ENCODE measurements at places on chromosomes 12 and 14.

- no peak for DNase-seq
Measured at GRCh38 chr12:5512601-5512970, 80.7 kb downstream of the NTF3 start.

- no peak for DNase-seq
Measured at GRCh38 chr14:63164108-63164683, 40.0 kb upstream of the RHOJ start.

GRCh38 chr14:61726778-61727658 is 31.7 kb downstream of the HIF1A start:
- DNase-seq, result no peak

- DNase-seq, result no peak
Measured at GRCh38 chr12:108346727-108347710, 7.9 kb upstream of the CMKLR1 start.

- DNase-seq, result no peak
Measured at GRCh38 chr14:67933266-67933665, 113.7 kb downstream of the RAD51B start.

- DNase-seq, result no peak
Measured at GRCh38 chr14:28701733-28702132, 64.9 kb upstream of the FOXG1 start.

GRCh38 chr14:37326434-37326833 is 128.7 kb downstream of the MIPOL1 start:
- no peak for DNase-seq

DNA sequence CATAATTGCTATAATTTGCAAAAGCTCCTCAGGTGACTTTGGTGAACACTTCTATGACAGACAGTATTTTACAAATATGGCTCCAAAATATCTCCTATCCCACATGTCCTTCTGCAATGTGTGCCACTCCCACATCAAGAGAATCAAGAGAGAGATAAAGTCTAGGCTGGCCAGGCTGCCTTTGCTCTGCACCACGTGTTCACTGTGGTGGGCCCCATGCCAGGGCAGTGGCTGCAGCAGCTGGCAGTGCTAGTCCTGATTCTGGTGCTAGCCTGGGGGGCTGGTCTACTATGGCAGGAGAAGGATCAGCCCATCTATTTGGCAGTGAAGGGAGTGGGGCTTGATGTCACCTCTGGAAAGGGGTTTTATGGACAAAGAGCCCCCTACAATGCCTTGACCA is 86.3 kb downstream of the DRAM1 start:
- no peak for DNase-seq

DNA sequence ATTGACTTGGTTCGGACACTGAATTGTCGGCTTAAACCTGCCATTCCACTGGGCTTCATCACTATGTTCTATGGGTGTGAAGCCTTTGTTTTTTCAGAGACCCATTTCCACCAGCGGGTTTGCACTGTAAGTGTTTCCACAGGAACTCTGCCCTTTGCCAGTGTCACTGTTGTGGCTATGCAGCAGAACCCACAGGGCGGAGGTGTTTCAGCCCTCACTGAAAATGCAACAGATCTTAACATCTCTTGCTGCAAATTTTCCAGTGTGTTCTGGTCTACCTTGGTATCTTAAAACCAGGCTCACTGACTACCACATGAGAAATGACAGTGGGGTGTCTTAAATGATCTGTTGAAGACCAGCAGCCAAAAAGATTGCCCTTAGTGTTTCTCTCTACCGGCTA is 21.1 kb downstream of the PRKCH start:
- DNase-seq, result peak; percentile 86

DNA sequence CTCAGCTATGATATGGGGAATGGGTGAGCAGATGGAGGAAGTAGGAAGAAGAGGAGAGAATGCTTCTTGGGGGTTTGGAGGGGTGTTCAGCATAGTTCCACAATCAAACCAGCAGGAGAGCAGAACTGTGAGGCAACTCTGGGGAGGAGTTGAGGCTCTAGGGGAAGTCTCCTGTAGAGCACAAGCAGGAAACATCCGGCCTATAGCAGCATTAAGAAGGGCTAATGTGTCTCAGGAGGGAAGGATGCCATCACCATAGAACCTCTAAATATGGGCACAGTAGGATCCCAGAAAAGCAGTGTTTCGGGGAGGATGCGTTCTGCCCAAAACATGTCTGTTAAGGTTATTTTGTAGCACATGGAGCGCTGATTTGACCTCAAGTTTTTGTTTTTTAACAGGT is 8.4 kb upstream of the SALL2 start:
- no peak for DNase-seq

DNA sequence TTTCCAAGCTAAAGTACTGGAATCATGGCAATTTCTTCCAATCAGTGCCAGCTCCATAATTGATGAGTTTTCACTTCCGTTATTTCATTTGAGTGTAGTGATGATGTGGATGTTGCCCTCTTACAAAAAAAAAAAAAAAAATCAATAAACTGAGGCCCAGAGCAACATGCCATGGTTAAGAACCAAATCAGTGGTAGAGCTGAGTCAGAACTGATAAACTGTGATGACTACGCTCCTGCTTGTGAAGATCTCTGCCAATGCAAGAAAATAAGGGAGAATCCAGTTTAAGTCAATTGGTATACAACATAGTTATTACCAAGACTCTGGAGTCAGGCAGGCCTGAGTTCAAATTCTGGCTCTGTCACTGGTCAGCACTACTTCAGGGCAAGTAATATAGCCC is 102.7 kb downstream of the GPR135 start:
- DNase-seq, result no peak

- DNase-seq, result no peak
Measured at GRCh38 chr14:58607131-58607951, 30.4 kb upstream of the DACT1 start.

GRCh38 chr14:105470350-105471296 is 4.0 kb upstream of the CRIP2 start:
- no peak for DNase-seq

DNA sequence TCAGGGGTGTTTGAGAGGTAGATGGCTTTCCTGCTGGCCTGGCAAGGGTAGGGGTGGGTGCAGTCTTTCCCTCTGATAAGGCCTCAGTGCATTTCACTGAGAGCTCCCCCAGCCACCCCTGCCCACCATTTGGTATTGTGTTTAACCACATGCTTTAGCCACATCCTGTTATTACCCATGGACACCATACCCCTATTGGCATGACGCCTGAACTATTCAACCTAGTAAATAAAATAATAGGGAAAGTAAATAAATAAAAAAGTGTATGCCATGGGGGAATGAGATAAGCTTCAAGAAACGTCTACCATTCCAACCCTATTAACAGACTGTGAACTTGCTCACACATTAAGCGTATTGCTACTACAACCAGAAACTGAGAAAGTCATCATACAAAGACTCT is 7.6 kb upstream of the LGR5 start:
- DNase-seq, result no peak

DNA sequence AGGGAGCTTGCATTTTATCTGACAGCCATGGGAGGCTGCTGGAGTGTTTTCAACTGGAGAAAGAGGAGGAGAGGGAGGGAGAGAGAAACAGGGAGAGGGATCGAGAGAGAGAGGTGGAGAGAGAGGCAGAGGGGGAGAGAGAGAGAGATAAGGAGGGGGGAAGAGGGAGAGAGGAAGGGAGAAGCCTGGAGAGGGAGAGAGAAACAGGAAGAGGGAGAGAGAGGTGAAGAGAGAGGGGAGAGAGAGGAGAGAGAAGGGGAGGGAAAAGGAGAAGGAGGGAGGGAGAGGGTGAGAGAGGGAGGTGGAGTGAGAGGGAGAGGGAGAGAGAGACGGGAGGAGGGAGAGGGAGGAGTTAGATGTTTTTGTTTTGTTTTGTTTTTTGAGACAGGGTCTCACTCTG is 45.6 kb downstream of the DNAH10 start:
- no peak for DNase-seq

GRCh38 chr12:123771261-123771660 is 9.2 kb downstream of the DNAH10 start:
- no peak for DNase-seq

- DNase-seq, result no peak
Measured at GRCh38 chr14:34348592-34348991, 113.4 kb downstream of the SPTSSA start.

DNA sequence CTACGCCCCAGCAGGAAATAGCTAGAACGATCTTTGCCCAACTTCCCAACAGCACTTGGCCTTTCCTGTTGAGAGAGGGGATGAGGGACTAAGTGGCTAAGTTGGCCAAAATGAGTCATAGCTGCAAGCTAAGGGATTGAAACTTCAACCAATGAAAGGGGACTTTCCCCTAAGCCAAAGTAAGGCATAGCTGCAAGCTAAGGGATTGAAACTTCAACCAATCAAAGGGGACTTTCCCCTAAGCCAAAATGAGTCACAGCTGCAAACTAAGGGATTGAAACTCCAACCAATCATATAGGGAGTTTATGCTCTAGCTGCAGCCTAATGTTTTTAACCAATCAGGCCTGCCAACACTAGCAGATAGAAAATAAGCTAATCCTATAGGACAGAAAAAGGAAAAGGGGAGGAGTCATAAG is 100.5 kb upstream of the SSTR1 start:
- no peak for DNase-seq

GRCh38 chr12:45730348-45731189 is 1.1 kb downstream of the ARID2 start:
- DNase-seq, result peak; percentile 70

- no peak for DNase-seq
Measured at GRCh38 chr14:92426237-92426636, 87.3 kb upstream of the RIN3 start.

GRCh38 chr12:47082796-47083621 is 3.2 kb upstream of the AMIGO2 start:
- DNase-seq, result no peak

DNA sequence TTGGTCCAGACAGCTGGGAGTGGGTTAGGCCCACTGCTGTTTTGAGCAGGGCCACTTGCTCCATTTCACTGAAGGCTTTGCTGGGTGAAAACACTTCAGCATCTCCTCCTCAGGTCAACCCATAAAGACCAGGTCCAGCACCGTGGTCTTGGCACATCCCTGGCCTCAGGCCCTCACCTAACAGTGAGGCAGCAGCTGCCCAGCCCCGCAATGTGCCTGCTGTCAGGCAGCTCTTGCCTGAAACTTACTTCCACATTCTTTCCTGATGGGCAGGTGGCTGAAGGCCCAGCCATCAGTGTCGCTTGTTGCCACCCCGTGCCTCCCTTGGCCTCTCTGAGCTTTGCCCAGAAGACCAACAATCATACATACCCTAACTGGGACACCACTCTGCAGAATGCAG is 54.4 kb downstream of the ANAPC7 start:
- no peak for DNase-seq

DNA sequence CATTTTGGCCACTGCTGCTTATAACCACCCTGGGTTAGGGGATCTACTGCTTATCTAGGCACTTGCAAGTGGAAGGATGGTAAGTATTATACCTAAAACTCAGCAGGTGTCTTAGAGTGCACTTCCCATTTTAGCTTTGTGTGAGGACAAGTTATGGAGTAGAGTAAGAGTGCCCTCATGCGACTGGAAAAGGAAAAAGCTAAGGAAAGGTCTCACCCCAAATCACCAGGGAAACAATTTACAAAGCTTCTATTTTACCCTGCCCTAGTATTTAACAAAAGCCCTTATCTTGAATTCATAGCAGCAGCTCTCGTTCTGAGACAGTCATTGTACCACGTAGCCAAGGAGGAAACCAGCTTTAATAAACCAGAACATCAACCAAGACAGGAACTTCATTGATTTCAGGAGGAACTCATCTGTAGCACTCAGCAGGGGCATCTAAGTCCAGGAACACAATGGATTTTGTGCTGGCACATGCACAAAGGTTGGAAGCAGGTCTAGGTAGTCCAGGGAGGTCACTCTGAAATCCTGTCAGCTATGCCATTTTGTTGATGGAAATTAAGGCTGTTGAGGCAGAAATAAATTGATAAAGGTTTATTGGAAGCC is 2.9 kb downstream of the RDH12 start:
- DNase-seq, result no peak

DNA sequence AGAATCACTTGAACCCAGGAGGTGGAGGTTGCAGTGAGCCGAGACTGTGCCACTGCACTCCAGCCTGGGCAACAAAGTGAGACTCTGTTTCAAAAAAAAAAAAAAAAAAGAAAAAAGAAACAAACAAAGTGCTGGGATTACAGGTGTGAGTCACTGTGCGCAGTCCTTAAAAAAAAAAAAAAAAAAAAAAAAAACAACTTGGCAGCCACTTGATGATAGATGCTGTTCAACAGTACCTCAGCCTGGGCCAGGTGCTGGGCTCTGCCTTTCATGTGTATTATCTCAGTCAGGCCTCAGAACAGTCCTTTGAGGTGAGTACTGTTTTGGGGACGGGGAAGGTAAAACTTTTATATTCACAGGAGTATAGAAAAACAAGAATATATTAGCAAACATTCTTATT is 9.6 kb downstream of the ACADS start:
- no peak for DNase-seq

- no peak for DNase-seq
Measured at GRCh38 chr14:56205881-56206280, 87.7 kb downstream of the PELI2 start.

GRCh38 chr14:68282479-68283377 is 463.1 kb downstream of the RAD51B start:
- DNase-seq, result peak; percentile 30

DNA sequence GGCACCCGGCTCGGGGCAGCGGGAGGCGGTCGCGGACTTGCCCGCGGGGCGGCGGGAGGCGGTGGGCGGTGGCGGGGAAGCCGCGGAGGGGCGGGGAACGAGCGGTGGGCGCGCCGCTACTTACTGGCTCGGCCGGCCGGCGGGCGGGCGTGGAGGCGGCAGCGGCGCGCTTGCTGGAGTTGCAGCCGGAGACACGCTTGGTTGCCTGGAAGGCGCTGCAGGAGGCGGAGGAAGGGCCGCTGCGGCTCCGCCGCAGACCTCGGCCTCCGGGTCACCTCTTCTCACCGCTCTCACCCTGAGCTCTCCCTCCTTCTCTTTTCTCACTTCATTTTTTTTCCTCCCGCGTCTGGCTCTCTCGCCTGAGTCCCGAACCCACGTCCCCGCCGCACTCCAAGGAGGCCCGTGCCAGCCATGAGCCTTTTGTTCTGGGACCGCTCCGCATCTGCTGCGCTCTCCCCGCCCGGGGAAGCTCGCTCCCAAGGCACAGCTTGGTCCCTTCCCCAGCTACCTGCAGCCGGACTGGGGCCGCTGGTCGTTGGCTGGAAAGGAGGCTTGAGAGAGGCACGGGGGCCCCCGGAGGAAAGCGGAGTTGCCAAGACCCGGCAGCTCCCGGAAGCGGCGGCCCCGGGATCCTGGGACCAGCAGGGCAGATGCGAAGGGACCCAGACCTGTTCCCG is 592 bp upstream of the KCNK10 start:
- DNase-seq, result peak; percentile 30

- DNase-seq, result no peak
Measured at GRCh38 chr14:77565994-77566305, 50.5 kb downstream of the SPTLC2 start.

GRCh38 chr14:73863209-73863608 is 11.6 kb downstream of the PTGR2 start:
- no peak for DNase-seq

GRCh38 chr12:97229004-97229403 is 233.6 kb upstream of the RMST start:
- no peak for DNase-seq

- no peak for DNase-seq
Measured at GRCh38 chr14:32100175-32100574, 23.1 kb downstream of the ARHGAP5 start.

DNA sequence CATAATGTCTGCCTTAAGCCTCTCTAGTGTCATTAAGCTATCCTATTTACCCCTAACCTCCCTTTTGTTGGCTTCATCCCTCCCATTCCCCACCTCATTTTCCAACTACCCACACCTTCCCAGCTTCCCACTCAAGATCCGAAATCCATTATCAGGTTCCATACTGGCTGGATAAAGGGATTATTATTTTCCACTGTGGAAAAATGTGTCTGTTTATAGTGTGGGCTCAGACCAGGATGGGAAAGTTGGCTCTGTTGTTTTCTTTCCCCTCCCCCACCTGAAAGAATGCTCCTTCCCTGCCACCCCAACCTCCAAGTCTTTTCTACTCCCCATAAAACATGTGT is 49.8 kb downstream of the SUSD6 start:
- no peak for DNase-seq
